ENCODE measurements at places on chromosomes 16 and 17. TPM values are rescaled to one million over a fixed set of nuclear protein-coding genes. Genes with fewer than 3 reads are reported as not detected.

HOXB3 gene
- 2.8 TPM for total RNA-seq

DNA sequence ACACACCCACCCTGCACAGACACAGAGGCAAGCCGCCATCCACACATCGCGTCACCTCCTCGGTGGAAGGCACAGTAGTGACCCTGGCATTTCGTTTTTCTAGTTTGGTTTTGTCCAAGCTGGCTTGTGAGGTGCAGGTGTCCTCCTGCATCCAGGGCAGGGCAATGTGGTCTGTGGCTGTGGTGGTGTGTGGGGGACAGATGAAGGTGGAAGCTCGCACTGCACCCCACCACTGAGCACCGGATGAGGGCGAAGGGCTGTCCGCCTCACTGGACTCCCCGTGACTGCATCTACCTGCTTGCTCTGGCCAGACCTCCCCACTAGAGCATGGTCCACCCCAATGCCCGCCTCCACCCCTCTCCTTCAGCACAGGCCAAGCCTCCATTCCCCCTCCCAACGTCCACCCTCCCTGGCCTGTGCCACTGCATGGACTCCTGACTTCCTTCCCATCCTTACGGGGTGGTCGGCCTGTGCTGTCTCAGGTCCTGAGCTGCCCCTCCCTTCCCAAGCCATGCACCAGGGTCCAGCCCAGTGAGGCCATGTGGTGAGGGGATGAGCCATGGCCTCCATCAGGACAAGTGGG lies 78.8 kb upstream of the CBX4 start:
- no peak for DNase-seq

DNA sequence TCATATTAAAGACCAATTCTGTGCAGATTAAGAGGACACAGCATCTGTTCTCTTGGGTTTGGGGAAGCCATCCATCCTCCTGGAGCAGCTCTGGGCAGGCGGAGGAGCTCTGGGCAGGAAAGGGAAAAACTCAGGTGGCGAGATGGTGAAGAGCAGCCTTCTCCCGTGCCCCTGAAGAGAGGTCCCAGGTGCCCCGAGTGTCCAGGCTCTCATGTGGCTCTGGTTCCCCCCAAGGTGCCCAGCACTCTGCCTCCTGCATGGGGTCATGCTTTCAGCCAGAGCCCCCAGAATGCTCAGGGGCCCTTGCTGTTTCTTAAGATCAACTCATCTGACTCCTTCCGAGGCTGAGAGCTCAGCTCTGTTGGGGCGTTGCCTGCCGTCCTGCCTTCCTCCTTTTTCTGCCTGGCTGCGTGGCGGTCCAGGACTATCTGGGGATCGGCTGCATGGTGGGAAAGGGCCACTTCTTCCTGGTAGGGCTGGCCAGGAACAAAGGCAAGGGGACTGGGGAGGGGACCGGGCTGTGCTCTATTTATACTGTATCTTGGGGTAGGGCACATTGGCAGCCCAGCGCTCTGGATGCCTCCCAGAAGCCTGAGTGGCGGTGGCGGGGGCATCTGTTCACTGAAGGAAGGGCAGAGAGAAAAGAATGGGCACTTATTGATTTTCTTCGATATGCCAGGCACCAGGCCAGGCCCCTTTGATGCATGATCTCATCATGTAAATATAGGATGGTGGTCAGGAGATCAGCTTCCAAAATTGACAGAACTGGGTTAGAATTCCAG lies 103.2 kb upstream of the SDK2 start:
- no peak for DNase-seq

DNA sequence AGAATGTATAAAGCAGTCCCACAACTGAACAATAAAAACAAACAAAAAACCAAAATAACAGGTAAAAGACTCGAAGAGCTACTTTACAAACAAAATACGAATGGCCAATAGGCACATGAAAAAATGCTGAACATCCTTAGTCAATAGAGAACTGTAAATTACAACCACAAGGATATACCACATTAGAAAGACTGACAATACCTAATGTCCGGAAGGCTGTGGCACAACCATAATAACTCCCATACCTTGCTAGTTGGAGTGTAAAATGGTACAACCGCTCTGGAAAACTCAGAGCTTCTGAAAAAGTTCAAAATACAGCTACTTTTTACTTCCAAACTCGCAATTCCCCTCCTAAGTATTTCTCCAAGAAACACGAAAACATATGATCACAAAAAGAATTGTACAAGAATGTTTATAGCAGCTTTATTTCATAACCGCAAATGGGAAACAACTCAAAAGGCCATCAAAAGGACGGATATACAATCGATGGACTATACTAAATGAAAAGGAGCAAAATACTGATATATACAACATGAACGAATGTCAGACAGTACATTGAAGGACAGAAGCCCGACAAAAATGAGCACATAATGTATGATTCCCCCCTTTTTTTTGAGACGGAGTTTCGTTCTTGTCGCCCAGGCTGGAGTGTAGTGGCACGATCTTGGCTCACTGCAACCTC lies 2.3 kb downstream of the TP53 start:
- DNase-seq = no peak

- DNase-seq = no peak
These were observed 481.9 kb downstream of the SOX9 start for GRCh38 chr17:72602517-72603419.

- DNase-seq = no peak
These were observed 159.4 kb downstream of the HS3ST3A1 start for GRCh38 chr17:13442361-13442760.

GRCh38 chr17:28113269-28113668 lies 70.8 kb downstream of the NLK start:
- DNase-seq = no peak

TAT gene
- total RNA-seq = not detected

GRCh38 chr16:48834576-48834975 lies 224.6 kb upstream of the N4BP1 start:
- DNase-seq = no peak

GRCh38 chr17:37671028-37671823 lies 28.0 kb upstream of the DDX52 start:
- no peak for DNase-seq

NLE1 gene
- total RNA-seq = 6.7 TPM

DNA sequence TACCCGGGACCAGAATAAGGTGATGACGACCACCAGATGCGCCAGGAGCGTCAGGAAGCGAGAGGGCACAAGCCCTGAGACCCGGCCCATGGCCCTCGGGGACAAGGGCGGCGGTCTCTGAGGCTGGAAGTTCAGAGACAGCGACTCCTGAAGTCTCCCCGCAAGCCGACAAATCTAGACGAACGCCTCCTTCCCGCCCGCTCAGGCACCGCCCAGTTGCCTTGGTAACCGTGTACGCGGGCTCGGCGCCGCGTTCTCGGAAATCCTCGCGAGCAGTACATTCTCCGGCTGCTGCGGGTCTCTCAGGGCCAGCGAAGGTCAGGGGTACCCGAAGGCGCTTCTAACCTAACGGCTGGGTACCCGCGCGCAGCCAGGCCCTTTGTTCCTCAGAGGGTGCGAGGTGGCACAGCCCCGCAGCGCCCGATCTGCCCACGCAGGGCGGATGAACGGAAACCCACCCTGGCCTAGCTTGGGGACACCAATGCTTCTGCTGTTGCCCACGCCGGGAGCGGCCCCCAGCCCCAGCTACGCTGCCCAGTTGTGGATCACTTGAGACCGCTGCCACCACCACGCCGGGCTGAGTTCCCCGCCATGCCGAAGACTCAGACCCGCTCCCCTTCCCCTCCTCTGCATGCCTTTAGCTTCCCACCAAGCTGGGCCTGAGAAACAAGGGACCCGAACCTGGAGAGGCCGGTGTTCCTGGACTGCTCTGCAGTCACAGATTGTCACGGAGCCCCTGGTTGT lies at the start of gene TMEM107:
Gene TMEM107, minus strand, starts transcription at position 184 of the 744 bp plus-strand sequence. Its CDS starts 94 bp downstream, at position 90.
- DNase-seq = peak; percentile 91

DNA sequence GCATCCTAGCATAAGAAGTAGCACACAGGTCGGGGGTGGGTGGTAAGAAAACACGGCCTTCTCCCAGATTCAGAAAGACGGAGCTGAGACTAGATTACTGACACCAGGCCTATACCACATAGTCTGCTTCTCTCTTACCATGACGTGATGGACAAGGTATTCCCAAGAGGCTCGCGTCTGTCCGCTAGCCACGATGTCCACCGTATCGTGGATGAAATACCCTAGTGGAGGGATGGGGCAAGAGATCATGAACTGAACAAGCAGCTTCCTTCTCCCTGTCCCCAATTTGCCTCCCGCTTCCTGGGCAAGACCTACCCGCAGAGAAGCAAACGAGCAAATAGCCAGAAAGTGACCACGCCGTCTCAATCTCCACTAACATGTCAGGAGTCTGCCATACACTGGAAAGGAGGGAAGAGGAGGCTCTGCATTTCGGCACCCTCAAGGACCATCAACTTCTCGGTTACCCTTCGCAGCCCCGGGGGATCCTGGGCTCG lies 820 bp downstream of the TLCD1 start:
- DNase-seq = no peak

GRCh38 chr16:19804538-19805323 lies 79.9 kb downstream of the GPRC5B start:
- peak; percentile 75 for DNase-seq

PRAC1 gene
- not detected for total RNA-seq

DNA sequence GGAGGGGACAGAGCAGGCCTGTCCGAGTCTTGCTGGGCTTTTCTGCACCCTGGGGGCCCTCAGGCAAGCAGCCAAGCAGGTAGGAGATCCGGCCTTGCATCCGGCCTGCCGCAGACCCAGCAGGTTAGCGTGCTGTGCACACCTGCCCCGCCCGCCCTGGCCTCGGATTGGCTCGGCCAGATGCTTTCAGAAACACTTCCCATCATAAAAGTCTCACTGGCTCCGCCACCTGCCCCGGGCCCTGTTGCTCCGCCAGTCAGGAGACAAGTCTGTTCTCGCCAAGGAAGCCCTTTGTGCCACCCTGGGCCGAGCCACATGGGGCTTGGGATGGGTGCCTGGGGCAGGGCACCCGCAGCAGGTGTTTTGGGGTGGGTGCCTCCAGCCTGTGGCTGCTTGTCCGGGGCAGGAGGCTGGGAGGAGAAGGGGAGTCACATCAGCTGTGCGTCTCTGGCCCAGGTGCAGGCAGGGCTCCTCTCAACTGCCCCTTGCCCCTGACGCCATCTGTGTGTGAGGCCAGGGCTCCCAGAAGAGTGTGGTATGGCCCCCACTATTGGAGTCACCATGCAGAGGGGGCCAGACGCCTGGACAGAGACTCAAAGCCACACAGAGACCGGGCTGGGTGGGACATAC lies 228.2 kb upstream of the GSE1 start:
- peak; percentile 7 for DNase-seq

DNA sequence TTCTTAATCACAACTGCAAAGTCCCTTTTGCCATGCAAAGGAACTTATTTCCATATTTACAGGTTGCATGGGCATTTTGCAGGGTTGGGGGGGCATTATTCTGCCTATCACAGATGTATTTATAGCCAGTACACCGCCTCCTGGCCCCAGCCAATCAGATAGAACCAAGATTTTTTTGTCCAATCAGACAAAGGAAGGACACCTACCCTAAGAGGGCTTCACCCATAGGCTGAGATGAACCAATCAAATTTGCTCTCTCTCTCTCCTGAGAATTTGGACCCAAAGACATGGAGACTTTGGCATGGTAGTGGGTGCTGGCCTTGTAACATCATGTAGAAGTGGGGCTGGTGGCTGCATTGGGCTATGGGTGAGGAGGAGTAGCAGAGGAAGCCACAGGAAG lies 3.9 kb upstream of the KCNG4 start:
- DNase-seq = no peak

GRCh38 chr17:66301864-66302741 lies at the start of gene PRKCA:
Gene PRKCA, plus strand, starts transcription at chr17:66302613.
- peak; percentile 82 for DNase-seq

DNA sequence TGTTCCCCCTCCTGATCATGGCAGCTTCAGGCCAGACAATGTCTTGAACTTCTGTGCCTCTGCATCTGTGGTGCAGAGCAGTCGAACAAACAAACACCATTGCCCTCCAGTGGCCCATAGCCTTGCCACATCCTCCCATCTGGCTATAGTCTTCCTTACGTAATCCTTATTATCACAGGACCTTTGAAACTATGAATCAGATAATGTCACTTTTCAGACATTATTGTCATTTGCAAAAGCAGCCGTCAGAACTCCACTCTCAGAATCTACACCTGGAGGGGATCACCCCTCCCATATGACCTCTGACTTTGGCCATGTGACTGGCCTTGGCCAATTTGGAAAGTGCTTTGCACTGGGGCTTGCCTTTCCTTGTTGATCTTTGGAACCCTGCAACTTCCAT lies 387.3 kb downstream of the MAF start:
- no peak for DNase-seq

DNA sequence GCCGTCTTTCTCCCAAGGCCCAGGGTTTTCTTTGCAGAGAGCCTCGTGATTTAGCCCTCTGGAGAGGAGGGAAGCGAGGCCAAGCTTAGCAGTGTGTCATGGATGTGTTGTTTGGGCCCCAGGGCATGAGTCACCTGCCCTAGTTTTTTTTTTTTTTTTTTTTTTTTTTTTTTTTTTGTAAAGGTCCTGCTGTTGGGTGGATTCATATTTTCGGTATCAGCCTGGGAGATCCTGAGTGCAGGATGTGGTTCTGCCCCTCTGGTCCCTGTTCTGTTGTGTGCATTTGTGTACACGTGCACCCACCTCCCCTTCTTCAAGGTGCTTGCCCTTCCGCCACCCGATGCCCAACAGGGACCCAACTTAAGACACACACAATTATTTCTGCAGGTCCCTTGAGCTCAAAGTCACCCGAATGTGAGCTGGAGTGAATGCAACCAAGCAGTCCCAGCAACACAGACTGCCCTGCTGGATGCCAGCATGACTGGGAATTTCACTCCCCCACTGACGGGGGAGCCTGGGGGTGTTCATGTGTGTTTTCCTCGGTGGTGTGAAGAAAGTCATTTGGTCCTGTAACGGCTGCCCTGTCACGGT lies 265.8 kb upstream of the TNRC6C start:
- DNase-seq = no peak

FOXL1 gene
- total RNA-seq = 1.4 TPM

CDK5RAP3 gene
- total RNA-seq = 62.6 TPM

DNA sequence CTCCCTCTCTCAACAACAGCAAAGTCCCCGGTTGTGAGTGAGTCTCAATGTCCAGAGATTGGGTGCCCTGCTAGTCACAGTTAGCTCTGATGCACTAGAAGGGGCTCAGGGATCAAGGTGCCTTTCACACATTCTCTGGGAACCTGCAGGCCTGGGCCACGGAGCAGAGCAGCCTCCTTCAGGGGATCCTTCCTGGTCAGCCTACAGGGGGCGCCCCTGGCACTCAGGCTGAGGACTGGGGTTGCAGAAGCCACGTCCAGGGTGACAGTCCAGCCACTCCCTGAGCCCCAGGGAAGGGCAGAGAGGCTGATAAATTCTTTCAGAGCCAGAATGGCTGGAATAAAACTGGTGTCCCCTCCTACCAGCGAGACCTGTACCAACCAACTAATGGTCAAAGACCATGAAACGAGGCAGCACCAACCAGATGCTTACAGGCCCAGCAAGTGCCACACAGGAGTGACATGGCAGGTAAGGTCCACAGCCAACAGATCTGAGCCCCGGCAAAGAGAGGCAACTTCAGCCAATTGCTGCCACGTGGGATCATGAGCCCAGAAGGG lies 43.5 kb downstream of the ST3GAL2 start:
- peak; percentile 65 for DNase-seq

- no peak for DNase-seq
These were observed 167.7 kb downstream of the ZNF423 start for GRCh38 chr16:49688036-49688697.

- DNase-seq = no peak
These were observed 1.3 kb downstream of the SMPD3 start for GRCh38 chr16:68446681-68447652.

All from left cardiac atrium (tissue), 4 donors.